Cerebellar cortex (tissue), 1 donor: ENCODE measurements at places on chromosomes 3 and 15.

- no peak for DNase-seq
These were observed 39.1 kb downstream of the SLC9A9 start for GRCh38 chr3:143809121-143809621.

DNA sequence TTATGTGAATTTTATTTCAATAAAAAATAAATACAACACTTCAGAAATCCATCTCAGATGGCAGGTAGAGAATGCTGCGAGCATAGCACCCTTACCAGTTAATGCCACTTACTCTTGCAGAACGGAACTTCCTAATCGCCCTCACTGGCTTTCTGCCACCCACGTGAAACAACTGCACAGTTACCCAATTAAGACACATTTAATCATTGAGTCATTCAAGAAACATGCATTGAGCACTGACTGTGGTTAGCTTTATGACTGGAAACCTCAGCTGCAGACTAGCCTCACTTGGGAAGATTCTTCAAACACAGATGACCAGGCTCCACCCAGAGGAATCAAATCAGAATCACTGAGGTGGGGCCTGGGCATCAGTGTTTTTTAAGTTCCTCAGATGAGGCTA is 5.6 kb upstream of the MFGE8 start:
- no peak for DNase-seq

- DNase-seq: no peak
These were observed 80.6 kb upstream of the CTNNB1 start for GRCh38 chr3:41118461-41119390.

GRCh38 chr3:121988146-121988545 is 33.9 kb downstream of the ILDR1 start:
- no peak for DNase-seq

DNA sequence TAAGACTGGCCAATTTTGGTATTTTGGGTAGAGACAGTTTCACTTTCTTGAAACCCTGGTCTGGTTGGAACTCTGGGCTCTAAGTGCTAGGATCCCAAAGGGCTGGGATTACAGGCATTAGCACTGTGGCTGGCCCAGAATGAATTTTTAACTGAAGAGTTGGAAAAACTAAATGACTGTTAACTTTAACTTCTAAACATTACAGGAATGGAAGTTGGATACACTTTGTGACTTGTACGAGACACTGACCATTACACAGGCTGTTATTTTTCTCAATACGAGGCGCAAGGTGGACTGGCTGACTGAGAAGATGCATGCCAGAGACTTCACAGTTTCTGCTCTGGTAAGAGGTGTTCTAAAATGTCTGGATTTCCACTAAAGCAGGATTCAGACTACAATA is 3.5 kb downstream of the EIF4A2 start:
- DNase-seq: no peak

- DNase-seq: no peak
These were observed 14.2 kb upstream of the SNX22 start for GRCh38 chr15:64137226-64137833.

- peak; percentile 45 for DNase-seq
These were observed 1.7 kb upstream of the NME9 start for GRCh38 chr3:138331143-138331894.

- DNase-seq: no peak
These were observed 112.7 kb downstream of the SNRK start for GRCh38 chr3:43399034-43399433.

- DNase-seq: no peak
These were observed 47.2 kb downstream of the WHAMM start for GRCh38 chr15:82856397-82857170.
